Chondrocyte (in vitro differentiated cells): ENCODE measurements at places on chromosomes 4 and X. TPM values are rescaled to one million over a fixed set of nuclear protein-coding genes. Genes with fewer than 3 reads are reported as not detected.

DNA sequence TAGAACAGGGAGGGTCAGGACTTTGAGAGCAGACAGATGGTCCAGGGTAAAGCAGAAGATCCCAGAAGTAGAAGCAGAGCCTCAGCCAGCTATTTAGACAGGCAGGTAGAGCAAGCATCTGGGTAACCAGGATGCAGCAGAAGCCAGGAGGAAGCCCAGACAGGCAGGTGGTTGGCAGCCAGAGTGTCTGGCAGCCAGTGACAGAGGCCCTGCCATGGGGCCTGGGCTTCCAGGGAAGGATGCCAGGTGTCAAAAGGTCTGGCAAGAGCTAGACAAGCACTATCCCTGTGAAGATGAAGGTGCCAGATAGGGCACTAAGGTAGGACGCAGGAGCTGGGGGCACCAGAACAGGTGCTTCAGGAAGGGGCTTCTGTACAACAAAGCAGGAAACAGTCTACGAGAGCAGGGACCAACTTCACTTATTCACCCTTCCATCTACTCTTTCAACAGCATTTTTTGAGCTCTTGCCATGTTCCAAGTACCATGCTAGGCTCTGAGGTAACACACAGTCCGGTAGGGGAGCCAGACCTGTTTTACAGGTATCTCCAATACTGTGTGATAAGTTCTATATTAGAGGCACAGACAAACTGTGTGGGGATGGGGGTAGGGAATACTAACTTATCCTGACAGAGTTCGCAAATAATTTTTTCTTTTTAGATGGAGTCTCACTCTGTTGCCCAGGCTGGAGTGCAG, 38.1 kb upstream of the GJB1 start:
- no peak for DNase-seq

DNA sequence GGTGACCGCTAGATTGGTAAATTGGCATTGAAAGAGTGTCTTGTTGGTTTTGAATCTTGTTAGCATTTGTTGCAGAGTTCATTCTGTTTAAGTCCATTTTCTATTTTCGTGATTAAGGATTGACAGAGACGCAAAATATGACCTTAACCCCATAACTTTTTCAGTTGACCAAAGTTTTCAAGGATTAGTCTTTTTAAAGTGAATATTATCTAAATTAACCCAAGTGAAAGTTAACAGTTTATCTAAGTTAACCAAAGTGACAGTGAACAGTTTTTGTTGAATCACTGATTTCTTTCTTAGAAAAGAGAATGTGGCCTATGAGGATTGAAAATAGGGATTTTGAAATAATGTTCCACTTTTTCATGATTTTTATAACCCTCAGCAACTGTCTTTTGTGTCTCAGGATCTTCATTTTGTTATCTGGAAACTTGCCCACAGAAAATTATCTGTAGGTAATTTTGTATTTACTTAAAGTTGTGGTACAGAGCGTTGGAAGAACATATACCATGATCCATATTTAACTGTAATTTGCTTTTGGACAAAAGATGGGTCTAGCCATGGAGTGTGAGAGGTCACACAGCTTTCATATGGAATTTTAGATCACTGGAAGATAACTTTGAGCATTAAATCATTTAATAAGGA, 3.3 kb downstream of the CPEB2 start:
- DNase-seq: no peak

GRCh38 chr4:20041839-20042407, 209.8 kb upstream of the SLIT2 start:
- DNase-seq: no peak

- DNase-seq: no peak
Observed at GRCh38 chr4:85491527-85491926, 16.6 kb downstream of the ARHGAP24 start.

DNA sequence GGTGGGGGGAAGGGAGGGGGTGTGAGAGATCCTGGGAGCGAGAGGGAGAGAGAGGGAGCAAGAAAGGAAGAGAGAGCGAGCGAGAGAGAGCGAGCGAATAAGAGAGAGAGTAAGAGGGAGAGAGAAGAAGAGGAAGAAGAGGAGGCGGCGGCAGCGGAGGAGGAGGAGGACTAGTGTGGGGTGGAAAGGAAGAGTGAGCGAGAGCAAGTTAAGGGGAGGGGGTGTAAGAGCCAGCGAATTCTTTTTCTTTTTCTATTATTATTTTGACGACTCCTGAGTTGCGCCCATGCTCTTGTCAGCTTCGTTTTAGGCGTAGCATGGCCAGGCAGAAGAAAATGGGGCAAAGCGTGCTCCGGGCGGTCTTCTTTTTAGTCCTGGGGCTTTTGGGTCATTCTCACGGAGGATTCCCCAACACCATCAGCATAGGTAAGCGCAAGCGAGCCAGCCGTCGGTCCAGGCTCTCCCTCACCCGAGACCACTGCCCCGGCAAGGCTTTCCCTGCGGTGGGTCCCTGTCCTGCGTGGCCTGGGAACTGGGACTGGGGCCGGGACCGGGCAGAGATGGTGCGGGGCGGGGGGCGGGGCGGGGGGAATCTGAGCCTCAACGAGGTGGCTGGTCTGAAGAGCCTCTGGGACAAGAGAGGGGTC, at the start of gene GRIA3:
TSS of gene GRIA3 (plus strand) at position 60 of the 647 bp plus-strand sequence. CDS start at position 318, 258 bp downstream.
- no peak for DNase-seq

DNA sequence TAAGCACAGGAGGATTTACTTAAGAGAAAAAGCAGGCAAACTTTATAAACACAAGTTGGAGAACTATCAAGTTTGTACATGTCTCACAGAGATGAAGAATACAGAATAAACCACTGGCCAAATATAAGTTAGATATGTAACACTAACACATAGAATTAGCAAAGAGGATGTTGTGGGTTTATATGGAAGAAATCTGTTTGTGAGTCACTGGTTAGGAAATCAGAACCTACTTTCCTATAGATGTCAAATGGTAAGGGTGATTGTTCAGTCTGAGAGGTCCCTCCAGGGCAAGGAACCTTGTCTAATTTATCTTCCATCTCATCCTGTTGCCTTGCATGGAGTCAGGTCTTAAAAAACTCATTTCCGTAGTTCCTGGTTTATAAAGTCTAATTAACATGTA, 14.8 kb upstream of the ART3 start:
- DNase-seq: no peak

DNA sequence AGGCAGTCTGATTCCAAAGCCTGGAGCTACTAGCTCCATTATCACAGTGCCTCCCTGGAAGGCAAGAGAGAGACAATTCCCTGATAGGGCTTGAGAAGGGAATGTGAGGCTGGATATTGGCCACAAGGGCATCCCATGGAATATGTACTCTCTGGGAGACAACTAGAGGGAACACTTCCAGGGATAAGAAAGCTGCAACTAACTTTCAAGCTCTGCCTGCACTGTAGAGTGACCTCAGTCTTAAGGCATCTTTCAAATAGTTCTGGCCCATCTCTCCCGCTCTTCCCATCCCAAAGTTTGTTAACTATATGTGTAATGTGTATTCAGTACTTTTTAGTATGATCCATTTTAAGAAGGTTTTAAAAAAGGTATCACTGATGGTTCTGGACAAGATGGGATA, 13.1 kb upstream of the RNF212 start:
- DNase-seq: no peak

DNA sequence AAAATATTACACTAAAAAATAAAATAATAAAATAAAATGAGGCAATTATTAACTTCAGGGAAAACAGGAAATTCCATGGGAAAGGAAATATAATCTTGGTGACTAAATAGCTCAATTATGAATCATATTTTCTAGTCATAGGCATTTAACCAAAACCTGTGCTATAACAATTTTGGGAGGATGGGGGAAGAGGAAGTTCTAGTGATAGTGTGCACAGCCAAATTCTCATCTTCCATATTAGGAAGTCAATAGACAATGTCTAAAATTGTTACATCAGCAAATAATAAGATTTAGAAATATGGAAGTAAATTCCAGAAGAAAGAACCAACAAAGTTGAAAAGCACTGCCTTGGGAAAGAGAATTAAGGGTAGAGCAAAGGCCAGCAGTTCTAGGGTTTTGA, 2.8 kb downstream of the AWAT2 start:
- DNase-seq: no peak

- no peak for DNase-seq
Observed at GRCh38 chr4:153970169-153970568, 181.3 kb upstream of the SFRP2 start.

The CTAG1A gene
- total RNA-seq: not detected in 3 replicates

The F8A1 gene
- 22.8 to 34.0 TPM (median 29.6 TPM) in 3 replicates for total RNA-seq

The ZFP92 gene
- total RNA-seq: 0.10 to 1.6 TPM (median 1.5 TPM) in 3 replicates
